ENCODE measurements at places on chromosomes 2 and 18. TPM values are rescaled to one million over a fixed set of nuclear protein-coding genes. Genes with fewer than 3 reads are reported as not detected.

ADD2 gene
- 0.08 TPM for total RNA-seq

CAD gene
- total RNA-seq, result 57.8 TPM

GRCh38 chr2:229636571-229636970 is 77.8 kb downstream of the DNER start:
- DNase-seq, result no peak

CMPK2 gene
- not detected for total RNA-seq

SLC9A4 gene
- 0.04 TPM for total RNA-seq

GRCh38 chr2:33058716-33059470 is 112.1 kb downstream of the LTBP1 start:
- no peak for DNase-seq
